ENCODE measurements at places on chromosomes 5 and 9. TPM values are rescaled to one million over a fixed set of nuclear protein-coding genes. Genes with fewer than 3 reads are reported as not detected.

ABCA1 gene
- 43.6 TPM for total RNA-seq

ZNF366 gene
- not detected for total RNA-seq

CCDC183 gene
- not detected for total RNA-seq

TAF11L10 gene
- not detected for total RNA-seq

GALNT10 gene
- total RNA-seq = 46.2 TPM

HRCT1 gene
- 1.7 TPM for total RNA-seq

ECSCR gene
- 3.1 TPM for total RNA-seq

DNA sequence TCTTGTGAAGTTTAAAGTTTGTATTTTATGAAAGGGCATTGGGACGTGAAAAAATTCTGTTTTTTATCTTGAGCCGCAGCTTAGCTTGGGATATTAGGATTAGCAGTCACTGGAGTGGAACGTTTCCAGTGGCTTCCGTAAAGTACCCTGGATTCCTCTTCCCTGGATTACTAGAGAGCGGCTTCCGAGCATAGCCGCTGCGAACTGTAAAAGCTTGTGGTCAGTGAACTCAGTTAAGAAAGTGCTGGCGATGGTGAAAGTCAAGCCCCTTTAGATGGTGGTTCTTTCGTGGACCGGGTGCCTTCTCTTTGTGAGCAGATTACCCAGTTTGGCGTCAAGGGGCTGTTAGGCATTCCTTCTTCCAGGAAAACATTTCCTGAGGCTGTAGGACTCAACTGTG lies 168.1 kb downstream of the KDM4C start:
- H3K27ac ChIP-seq = no peak overlapping the region
- H3K4me1 ChIP-seq = peaks cover 1% of the 10 kb centered on the region
- H3K36me3 ChIP-seq = no peaks in the 10 kb centered on the region
- no peaks in the 10 kb centered on the region for H3K27me3 ChIP-seq

DNA sequence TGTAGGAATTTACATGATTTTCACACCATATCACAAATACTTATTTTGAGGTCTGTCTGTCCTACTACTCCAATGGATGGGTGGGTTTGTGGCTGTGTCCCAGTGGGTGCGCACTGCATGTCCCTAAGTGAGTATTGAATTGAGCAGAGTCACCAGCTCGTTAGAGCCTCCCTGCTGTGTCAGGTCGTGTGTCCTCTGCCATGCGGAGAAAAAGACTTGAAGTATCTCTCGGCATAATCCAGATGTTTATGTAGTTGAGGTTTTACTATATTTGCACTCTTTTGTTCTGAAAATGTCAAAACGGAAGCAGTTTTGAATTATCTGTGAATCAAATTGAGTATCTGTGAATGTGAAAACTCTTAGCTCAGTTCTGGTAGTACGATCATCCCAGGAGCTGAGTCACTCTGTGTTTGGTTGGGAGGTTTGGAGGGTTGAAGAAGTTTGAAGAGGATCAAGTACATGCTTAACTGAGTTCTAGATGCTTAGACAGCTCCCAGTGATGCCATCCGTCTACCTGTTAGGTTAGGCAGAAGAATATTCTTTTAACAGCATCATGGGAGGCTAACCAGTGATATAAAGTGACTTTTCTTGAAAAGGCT lies 194.2 kb downstream of the TENT4A start:
- H3K4me1 ChIP-seq = no peaks in the 10 kb centered on the region
- no peak overlapping the region for H3K27ac ChIP-seq
- H3K4me3 ChIP-seq = no peak overlapping the region
- no peak for DNase-seq
- no peaks in the 10 kb centered on the region for H3K27me3 ChIP-seq
- no peaks in the 10 kb centered on the region for H3K36me3 ChIP-seq

- no peaks in the 10 kb centered on the region for H3K27me3 ChIP-seq
- no peak for DNase-seq
- H3K4me3 ChIP-seq = no peak overlapping the region
- no peaks in the 10 kb centered on the region for H3K4me1 ChIP-seq
Observed at GRCh38 chr9:134768332-134768708, 112.3 kb upstream of the FCN2 start.

DNA sequence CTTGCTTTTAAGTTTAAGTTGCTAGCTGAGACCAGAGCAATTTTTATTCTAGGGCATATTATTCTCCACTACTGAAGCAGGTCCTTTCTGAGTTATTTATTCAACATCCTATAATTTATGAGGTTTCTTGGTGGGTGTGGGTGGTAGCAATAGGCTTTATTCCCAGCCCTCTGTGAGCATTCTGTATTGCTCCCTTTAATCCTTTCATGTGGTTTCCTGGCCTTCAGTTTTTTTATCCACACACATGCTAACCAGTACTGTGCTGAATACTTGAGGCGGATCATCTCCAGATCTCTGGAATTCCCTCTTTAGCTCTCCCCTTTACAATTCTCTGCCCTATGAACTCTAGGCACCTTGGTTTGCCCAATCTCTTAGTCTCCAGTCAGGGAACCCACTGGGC lies 91.8 kb upstream of the GLRA1 start:
- H3K27me3 ChIP-seq = no peaks in the 10 kb centered on the region
- no peaks in the 10 kb centered on the region for H3K36me3 ChIP-seq
- no peak for DNase-seq
- no peak overlapping the region for H3K27ac ChIP-seq
- no peak overlapping the region for H3K4me3 ChIP-seq

DNA sequence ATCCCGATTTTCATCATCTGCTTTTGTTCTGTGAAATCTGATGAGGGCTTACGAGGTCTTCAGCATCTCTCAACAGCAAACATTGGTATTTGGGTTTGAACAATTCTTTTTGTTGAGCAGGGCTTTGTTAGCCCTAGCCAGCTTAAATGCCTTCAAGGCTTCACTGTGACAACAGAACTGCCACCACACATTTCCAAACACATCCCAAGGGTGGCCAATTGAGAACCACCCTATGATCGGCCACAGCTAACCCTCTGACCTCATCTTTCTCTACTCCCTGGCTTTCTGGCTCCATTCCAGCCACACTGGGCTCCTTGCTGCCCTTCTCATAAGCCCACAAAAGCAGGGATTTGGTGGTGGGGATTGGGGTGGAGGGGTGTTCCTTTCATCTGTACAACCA lies 17.6 kb downstream of the MTX3 start:
- H3K4me1 ChIP-seq = peaks cover 18% of the 10 kb centered on the region
- no peak for DNase-seq
- no peak overlapping the region for H3K4me3 ChIP-seq
- peaks cover 8% of the 10 kb centered on the region for H3K36me3 ChIP-seq

GRCh38 chr5:56048124-56048523 lies 53.4 kb upstream of the IL6ST start:
- peaks cover 3% of the 10 kb centered on the region for H3K4me1 ChIP-seq
- H3K27ac ChIP-seq = no peak overlapping the region
- H3K4me3 ChIP-seq = no peak overlapping the region
- no peak for DNase-seq
- H3K36me3 ChIP-seq = no peaks in the 10 kb centered on the region

DNA sequence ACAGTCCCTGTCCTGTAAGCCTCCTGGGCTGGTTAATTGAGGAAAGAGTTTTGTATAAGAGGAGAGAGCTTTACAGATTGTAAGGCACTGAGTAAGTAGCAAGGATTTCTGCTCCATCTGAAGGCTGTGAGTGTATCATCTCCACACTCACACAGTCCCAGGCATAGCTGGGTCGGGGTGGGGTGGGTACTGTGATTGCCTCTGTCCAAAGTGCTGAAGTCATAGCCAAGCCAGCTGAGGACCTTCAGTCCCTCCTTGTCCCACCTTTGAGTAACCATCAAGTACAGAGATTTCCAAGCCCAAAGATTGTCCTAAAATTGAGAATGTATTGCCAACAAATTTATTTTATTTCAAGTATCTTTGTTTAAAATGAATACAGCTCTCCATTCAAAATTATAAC lies 5.5 kb upstream of the DNAJB5 start:
- no peaks in the 10 kb centered on the region for H3K36me3 ChIP-seq
- H3K4me3 ChIP-seq = no peak overlapping the region
- peak; percentile 48 for DNase-seq
- H3K4me1 ChIP-seq = no peaks in the 10 kb centered on the region

DNA sequence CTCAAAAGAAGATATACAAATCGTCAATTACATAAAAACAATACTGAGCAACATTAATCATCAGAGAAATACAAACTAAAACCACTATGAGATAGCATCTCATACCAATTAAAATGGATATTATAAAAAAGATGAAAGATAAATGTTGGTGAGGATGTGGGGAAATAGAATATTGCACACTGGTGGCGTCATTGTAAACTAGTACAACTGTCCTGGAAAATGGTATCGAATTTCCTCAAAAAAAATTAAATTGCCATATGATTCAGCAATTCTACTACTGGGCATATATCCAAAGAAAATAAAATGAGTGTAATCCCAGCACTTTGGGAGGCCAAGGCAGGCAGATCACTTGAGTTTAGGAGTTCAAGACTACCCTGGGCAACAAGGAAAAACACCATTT lies 326.0 kb upstream of the FTMT start:
- DNase-seq = no peak
- H3K4me3 ChIP-seq = no peak overlapping the region
- H3K27me3 ChIP-seq = no peaks in the 10 kb centered on the region
- H3K27ac ChIP-seq = no peak overlapping the region
